ENCODE measurements at places on chromosomes 12 and 14. TPM values are rescaled to one million over a fixed set of nuclear protein-coding genes. Genes with fewer than 3 reads are reported as not detected.
A peak's percentile ranks its signal among the peaks of the same experiment; 100 is the strongest.

- H3K27me3 ChIP-seq: no peaks in the 10 kb centered on the region
- DNase-seq: no peak
- H3K4me1 ChIP-seq: peaks cover 28% of the 10 kb centered on the region
- H3K36me3 ChIP-seq: no peaks in the 10 kb centered on the region
- no peak overlapping the region for H3K4me3 ChIP-seq
These were observed 8.9 kb upstream of the FOXN3 start for GRCh38 chr14:89425931-89426330.

RNASE4 gene
- polyA plus RNA-seq: 2.3 TPM

- H3K4me1 ChIP-seq: no peaks in the 10 kb centered on the region
- no peak overlapping the region for H3K27ac ChIP-seq
- H3K4me3 ChIP-seq: no peak overlapping the region
- DNase-seq: no peak
- H3K36me3 ChIP-seq: no peaks in the 10 kb centered on the region
- H3K27me3 ChIP-seq: peaks cover 16% of the 10 kb centered on the region
These were observed 7.0 kb upstream of the NUAK1 start for GRCh38 chr12:106145539-106146447.

- no peak overlapping the region for H3K27ac ChIP-seq
- no peaks in the 10 kb centered on the region for H3K36me3 ChIP-seq
- H3K27me3 ChIP-seq: no peaks in the 10 kb centered on the region
These were observed 7.4 kb downstream of the CLEC14A start for GRCh38 chr14:38248321-38249028.

SALL2 gene
- polyA plus RNA-seq: 2.1 TPM

TAS2R19 gene
- not detected for polyA plus RNA-seq

DNA sequence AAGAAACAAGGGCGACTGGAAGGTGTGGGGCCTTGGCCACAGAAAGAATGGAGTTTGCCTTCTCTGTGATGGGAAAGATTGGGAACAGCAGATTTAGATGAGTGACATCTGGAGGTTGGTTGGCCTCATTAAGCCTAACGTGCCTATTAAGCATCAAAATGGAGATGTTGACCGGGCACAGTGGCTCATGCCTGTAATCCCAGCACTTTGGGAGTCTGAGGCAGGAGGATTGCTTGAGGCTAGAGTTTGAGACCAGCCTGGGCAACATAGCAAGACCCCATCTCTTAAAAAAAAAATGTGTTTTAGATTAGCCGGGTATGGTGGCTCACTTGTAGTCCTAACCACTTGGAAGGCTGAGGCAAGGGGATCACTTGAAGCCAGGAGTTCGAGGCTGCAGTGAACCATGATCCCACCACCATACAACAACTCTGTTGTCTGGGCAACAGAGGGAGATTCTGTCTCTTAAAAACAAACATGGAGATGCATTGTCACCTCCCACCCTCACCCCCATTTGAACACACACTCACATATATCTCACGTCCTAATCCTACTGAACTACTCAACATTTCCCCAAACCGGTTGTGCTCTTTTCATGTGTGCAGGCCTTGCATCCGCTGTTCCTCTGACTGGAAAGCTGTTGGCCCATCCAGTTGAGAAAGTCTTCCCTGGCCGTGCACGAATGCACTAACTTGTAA lies 172.1 kb downstream of the ETV6 start:
- peaks cover 2% of the 10 kb centered on the region for H3K36me3 ChIP-seq
- DNase-seq: no peak
- no peak overlapping the region for H3K27ac ChIP-seq
- peak overlapping the region; percentile 16 for H3K4me3 ChIP-seq
- no peaks in the 10 kb centered on the region for H3K27me3 ChIP-seq

DNA sequence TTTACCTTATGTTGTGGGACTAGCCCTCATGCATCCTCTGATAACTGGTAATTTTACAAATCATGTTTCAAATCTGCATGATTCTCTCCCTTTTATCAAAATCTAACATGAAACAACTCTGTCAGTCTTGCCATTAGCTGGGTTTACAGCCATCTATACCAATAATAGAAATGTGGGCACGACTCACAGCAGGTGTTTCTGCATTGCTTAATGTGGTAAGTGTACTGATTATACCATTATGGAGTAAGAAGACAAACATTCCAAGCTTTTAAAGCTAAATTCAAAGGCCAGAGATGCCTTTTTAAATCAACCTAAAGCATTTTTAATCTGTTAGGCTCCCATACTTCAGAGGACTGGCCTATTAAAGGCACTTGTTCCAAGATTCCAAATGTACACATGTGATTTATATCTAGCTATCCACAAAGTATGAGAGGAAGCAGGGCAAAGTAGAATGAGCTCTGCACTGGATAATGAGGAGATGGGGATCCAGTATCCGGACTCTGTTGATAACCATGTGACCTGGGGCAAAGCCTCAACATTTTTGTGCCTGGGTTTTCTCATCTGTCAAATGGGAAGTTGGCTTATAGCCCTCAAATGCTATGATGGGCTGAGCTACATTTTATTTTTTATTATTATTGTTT lies 52.3 kb upstream of the FUT8 start:
- DNase-seq: no peak
- H3K27ac ChIP-seq: no peak overlapping the region
- H3K4me1 ChIP-seq: no peaks in the 10 kb centered on the region
- no peaks in the 10 kb centered on the region for H3K36me3 ChIP-seq

DNA sequence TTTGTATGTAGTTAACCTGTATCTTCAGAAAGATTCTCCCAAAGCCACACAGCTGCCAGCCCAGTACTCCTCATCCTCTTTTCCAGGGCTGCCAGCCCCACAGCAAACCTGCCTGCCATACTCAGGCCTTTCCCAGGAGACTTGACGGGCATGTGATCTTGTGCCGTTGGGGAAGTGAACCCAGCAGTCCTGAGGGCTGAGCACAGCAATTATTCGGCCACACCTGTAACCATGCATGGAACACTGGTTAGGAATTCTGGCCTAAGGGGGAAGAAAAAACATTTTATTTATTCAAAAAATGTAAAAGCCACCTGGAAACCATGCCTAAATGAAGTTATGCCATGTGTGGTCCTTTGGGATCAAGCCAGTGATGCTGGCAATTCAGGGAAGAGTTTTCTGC lies 145.3 kb downstream of the GRIN2B start:
- no peaks in the 10 kb centered on the region for H3K36me3 ChIP-seq
- no peak for DNase-seq
- H3K4me3 ChIP-seq: no peak overlapping the region
- no peak overlapping the region for H3K27ac ChIP-seq
- H3K27me3 ChIP-seq: no peaks in the 10 kb centered on the region
- H3K4me1 ChIP-seq: no peaks in the 10 kb centered on the region

ZFHX2 gene
- polyA plus RNA-seq: not detected

- peaks cover 54% of the 10 kb centered on the region for H3K4me1 ChIP-seq
- peak overlapping the region; percentile 22 for H3K4me3 ChIP-seq
- H3K27ac ChIP-seq: no peak overlapping the region
- no peak for DNase-seq
These were observed 749 bp downstream of the GALNT6 start for GRCh38 chr12:51390457-51390856.

GRCh38 chr12:94567761-94568160 lies 82.6 kb downstream of the TMCC3 start:
- DNase-seq: no peak
- H3K27ac ChIP-seq: no peak overlapping the region
- H3K4me1 ChIP-seq: no peaks in the 10 kb centered on the region
- no peak overlapping the region for H3K4me3 ChIP-seq
- H3K36me3 ChIP-seq: no peaks in the 10 kb centered on the region
- peaks cover 14% of the 10 kb centered on the region for H3K27me3 ChIP-seq

RNASE3 gene
- not detected for polyA plus RNA-seq

POTEM gene
- polyA plus RNA-seq: not detected

- DNase-seq: no peak
- no peaks in the 10 kb centered on the region for H3K27me3 ChIP-seq
- peaks cover 23% of the 10 kb centered on the region for H3K36me3 ChIP-seq
- H3K4me3 ChIP-seq: peak overlapping the region; percentile 28
- peaks cover 18% of the 10 kb centered on the region for H3K4me1 ChIP-seq
- H3K27ac ChIP-seq: no peak overlapping the region
These were observed 123.5 kb upstream of the ATF1 start for GRCh38 chr12:50640321-50640939.

DNA sequence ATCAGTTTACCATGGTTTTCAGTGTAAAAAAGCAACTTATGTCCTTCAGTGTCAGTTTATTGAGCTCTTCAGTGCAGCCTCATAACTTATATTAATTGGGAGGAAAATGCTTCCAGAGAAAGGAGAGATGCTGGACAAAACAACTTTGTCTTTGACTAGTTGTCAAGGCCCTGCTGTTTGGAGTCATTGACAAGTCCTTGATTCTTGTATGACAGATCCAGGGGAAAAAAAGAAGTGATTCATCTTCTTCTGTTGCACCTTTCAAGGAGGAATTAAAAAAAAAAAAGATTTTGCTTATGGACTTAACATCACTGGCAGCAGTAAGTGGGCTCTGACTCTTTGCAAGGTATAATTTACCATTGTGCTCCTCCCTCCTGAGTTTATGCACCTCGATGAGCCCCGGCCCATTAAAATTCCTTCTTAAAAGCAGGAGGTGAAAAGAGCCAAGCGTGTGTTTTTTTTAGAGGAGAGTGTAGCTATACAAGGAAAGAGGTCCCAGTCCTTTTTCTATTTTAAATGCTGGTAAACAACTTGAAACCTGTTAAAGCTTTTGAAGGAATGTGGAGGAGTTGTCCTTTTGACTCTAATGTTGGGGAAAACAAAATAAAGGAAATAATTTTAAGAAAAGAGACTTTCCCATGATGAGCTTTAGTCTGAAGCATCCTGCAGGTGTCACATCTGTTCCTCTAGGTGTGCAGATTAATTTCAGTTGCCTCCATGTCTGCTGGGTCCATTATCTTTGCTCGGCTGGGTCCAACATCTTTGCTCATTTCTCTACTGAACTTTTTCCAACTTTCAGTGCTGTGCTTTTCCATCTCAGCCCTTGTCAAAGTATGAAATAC lies 431.6 kb downstream of the RAD51B start:
- peak overlapping the region; percentile 32 for H3K4me3 ChIP-seq
- no peaks in the 10 kb centered on the region for H3K36me3 ChIP-seq
- H3K4me1 ChIP-seq: peaks cover 10% of the 10 kb centered on the region
- H3K27ac ChIP-seq: no peak overlapping the region
- DNase-seq: peak; percentile 34

GRCh38 chr14:76908834-76909233 lies 82.6 kb downstream of the LRRC74A start:
- DNase-seq: peak; percentile 84
- H3K36me3 ChIP-seq: no peaks in the 10 kb centered on the region
- H3K4me1 ChIP-seq: peaks cover 28% of the 10 kb centered on the region
- no peak overlapping the region for H3K27ac ChIP-seq
- H3K4me3 ChIP-seq: peak overlapping the region; percentile 19

C12orf60 gene
- 1.4 TPM for polyA plus RNA-seq

SLCO1C1 gene
- polyA plus RNA-seq: not detected

GRCh38 chr14:102853648-102854047 lies 68.8 kb upstream of the AMN start:
- H3K36me3 ChIP-seq: peaks cover 10% of the 10 kb centered on the region
- H3K27ac ChIP-seq: no peak overlapping the region
- no peak overlapping the region for H3K4me3 ChIP-seq
- DNase-seq: no peak

DNA sequence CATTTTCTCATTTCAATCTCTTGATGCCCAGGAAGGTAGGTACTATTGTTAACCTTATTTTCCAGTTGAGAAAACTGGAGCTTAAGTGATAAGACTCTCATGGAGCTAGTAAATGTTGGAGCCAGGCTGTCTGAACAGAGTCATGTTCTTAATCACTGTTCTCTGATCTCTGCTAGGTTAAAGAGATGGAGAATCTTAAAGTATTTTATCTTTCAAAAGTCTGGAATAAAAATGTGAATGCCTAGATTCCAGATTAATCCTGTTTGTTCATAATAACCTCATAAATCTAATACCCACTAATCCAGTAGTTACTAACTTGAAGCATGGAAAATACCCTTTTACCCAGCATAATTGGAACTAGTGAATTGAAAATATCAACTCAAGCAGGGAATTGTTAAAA lies 341.0 kb upstream of the RGS6 start:
- H3K4me1 ChIP-seq: peaks cover 16% of the 10 kb centered on the region
- peaks cover 6% of the 10 kb centered on the region for H3K36me3 ChIP-seq
- DNase-seq: no peak
- no peak overlapping the region for H3K27ac ChIP-seq
- H3K27me3 ChIP-seq: no peaks in the 10 kb centered on the region

- H3K4me1 ChIP-seq: no peaks in the 10 kb centered on the region
- H3K27me3 ChIP-seq: no peaks in the 10 kb centered on the region
- H3K27ac ChIP-seq: no peak overlapping the region
- H3K4me3 ChIP-seq: no peak overlapping the region
These were observed 198.7 kb upstream of the EEA1 start for GRCh38 chr12:93127582-93128331.

- H3K27ac ChIP-seq: no peak overlapping the region
- H3K27me3 ChIP-seq: no peaks in the 10 kb centered on the region
- no peaks in the 10 kb centered on the region for H3K4me1 ChIP-seq
- no peak for DNase-seq
- H3K36me3 ChIP-seq: no peaks in the 10 kb centered on the region
- H3K4me3 ChIP-seq: no peak overlapping the region
These were observed 987.8 kb upstream of the USP15 start for GRCh38 chr12:61272441-61272840.

- no peak for DNase-seq
- H3K27ac ChIP-seq: no peak overlapping the region
- H3K36me3 ChIP-seq: peaks cover 17% of the 10 kb centered on the region
- peaks cover 39% of the 10 kb centered on the region for H3K4me1 ChIP-seq
- no peak overlapping the region for H3K4me3 ChIP-seq
These were observed 10.5 kb downstream of the MLXIP start for GRCh38 chr12:122089077-122089476.

DNA sequence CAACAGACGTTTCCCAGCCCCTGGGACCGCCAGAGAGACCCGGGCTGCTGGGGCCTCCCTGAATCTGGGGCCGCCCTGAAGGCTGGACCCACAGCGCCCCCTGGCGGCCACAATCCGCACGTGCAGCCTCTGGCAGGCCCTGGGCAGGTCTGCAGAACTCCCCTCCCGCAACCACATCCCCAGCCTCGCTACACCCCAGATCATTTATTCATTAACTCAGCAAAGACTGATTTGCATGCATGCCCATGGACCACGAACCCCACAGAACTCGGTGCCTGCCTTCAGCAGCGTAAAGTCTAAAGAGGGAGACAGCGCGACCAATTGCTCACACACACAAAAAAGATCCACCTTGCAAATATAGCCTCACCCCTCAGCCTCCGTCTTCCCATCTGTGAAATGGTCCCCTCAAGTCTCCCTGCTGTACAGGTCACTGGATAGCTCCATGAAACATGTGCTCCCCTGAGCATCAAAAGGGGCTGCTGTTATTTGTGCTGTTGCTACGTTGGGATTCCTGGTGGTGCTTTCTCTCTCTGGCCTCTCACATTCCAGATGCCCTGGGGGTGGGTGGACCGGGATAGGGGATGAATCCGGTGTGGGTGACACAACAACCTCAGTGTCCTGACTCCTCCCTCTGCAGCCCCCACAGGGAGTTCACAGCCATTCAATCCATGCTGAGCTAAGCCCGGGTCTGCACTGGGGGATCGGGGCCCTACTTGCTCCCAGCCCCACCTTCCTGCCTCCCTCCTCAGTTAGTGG lies 96.4 kb downstream of the SCARB1 start:
- H3K27ac ChIP-seq: no peak overlapping the region
- no peak overlapping the region for H3K4me3 ChIP-seq
- DNase-seq: peak; percentile 69
- H3K27me3 ChIP-seq: no peaks in the 10 kb centered on the region
- H3K4me1 ChIP-seq: peaks cover 4% of the 10 kb centered on the region
- no peaks in the 10 kb centered on the region for H3K36me3 ChIP-seq

GRCh38 chr12:64077922-64078321 lies 144.2 kb downstream of the KICS2 start:
- no peaks in the 10 kb centered on the region for H3K36me3 ChIP-seq
- H3K27ac ChIP-seq: no peak overlapping the region
- H3K4me1 ChIP-seq: no peaks in the 10 kb centered on the region

KLHL33 gene
- polyA plus RNA-seq: not detected

Data from CD4-positive, CD25-positive, alpha-beta regulatory T cell (primary cell).